A549 treated with CpdA at 1 μM for 4 hours (cell line): ENCODE measurements at places on chromosomes 2 and 18. TPM values are rescaled to one million over a fixed set of nuclear protein-coding genes. Genes with fewer than 3 reads are reported as not detected.

The AFF3 gene
- 0.01 to 0.11 TPM (median 0.02 TPM) in 3 of 5 replicates, not detected in the others for total RNA-seq

The HRH4 gene
- total RNA-seq = 0.01 TPM in 1 of 5 replicates, not detected in the others

The C1QL2 gene
- 0.09 to 0.18 TPM (median 0.11 TPM) in 4 of 5 replicates, not detected in the other for total RNA-seq

The CIB4 gene
- 0.35 TPM in 1 of 5 replicates, not detected in the others for total RNA-seq

The TFPI gene
- total RNA-seq = 40.0 to 56.8 TPM (median 54.3 TPM) in 5 replicates

The DES gene
- 0.05 to 0.17 TPM in 2 of 5 replicates, not detected in the others for total RNA-seq

The SPDYA gene
- 0.18 to 0.26 TPM (median 0.24 TPM) in 4 of 5 replicates, not detected in the other for total RNA-seq

The TLX2 gene
- 0.12 to 0.54 TPM (median 0.29 TPM) in 5 replicates for total RNA-seq

The PLCD4 gene
- total RNA-seq = 0.29 to 0.60 TPM (median 0.35 TPM) in 5 replicates

The REG3G gene
- total RNA-seq = 0.10 TPM in 1 of 5 replicates, not detected in the others

The COLEC11 gene
- 0.22 to 0.84 TPM (median 0.56 TPM) in 5 replicates for total RNA-seq

The IHH gene
- total RNA-seq = 0.09 to 0.21 TPM (median 0.13 TPM) in 4 of 5 replicates, not detected in the other

The ARHGAP15 gene
- total RNA-seq = not detected in 5 replicates

The CYS1 gene
- 0.90 to 1.3 TPM (median 1.1 TPM) in 5 replicates for total RNA-seq

The FOXI3 gene
- total RNA-seq = not detected in 5 replicates

The CCDC141 gene
- total RNA-seq = not detected in 5 replicates

The AQP12B gene
- not detected in 5 replicates for total RNA-seq

The CD207 gene
- total RNA-seq = not detected in 5 replicates

The ITSN2 gene
- 17.2 to 22.0 TPM (median 20.2 TPM) in 5 replicates for total RNA-seq

The UGT1A10 gene
- total RNA-seq = 0.02 to 0.26 TPM (median 0.21 TPM) in 3 of 5 replicates, not detected in the others

The MARCO gene
- total RNA-seq = 0.09 to 0.11 TPM in 2 of 5 replicates, not detected in the others

The KHK gene
- 8.7 to 12.4 TPM (median 8.8 TPM) in 5 replicates for total RNA-seq

The PPP1R7 gene
- 58.3 to 73.5 TPM (median 61.4 TPM) in 5 replicates for total RNA-seq

The RBM44 gene
- total RNA-seq = 0.15 to 0.41 TPM (median 0.24 TPM) in 5 replicates

The SMYD1 gene
- total RNA-seq = not detected in 5 replicates

The FAM237A gene
- not detected in 5 replicates for total RNA-seq

The ERLEC1 gene
- 57.4 to 70.8 TPM (median 61.7 TPM) in 5 replicates for total RNA-seq

The ORC4 gene
- total RNA-seq = 36.0 to 40.1 TPM (median 37.6 TPM) in 5 replicates

The LOXHD1 gene
- not detected in 5 replicates for total RNA-seq

The ABCG5 gene
- total RNA-seq = 0.01 TPM in 1 of 5 replicates, not detected in the others

The VWA3B gene
- 0.02 to 0.43 TPM (median 0.18 TPM) in 4 of 5 replicates, not detected in the other for total RNA-seq

The WNT10A gene
- 0.06 to 0.24 TPM (median 0.10 TPM) in 4 of 5 replicates, not detected in the other for total RNA-seq

The MOGAT1 gene
- not detected in 5 replicates for total RNA-seq

The MSTN gene
- not detected in 5 replicates for total RNA-seq

The CTLA4 gene
- not detected in 5 replicates for total RNA-seq

The TUBB8B gene
- total RNA-seq = not detected in 5 replicates

The ATOH8 gene
- total RNA-seq = 4.2 to 6.6 TPM (median 4.5 TPM) in 5 replicates

The PIK3C3 gene
- 16.0 to 25.2 TPM (median 23.0 TPM) in 5 replicates for total RNA-seq

The PSTPIP2 gene
- 0.16 to 0.47 TPM (median 0.33 TPM) in 5 replicates for total RNA-seq

The CXCR4 gene
- 0.41 to 1.0 TPM (median 0.55 TPM) in 5 replicates for total RNA-seq
